Choroid plexus epithelial cell (primary cell): ENCODE measurements at places on chromosomes 5 and 9.

- DNase-seq: no peak
Measured at GRCh38 chr9:7862170-7862569, 62.6 kb upstream of the DMAC1 start.

- peak; percentile 35 for DNase-seq
Measured at GRCh38 chr5:178839319-178839704, 20.4 kb upstream of the ZNF354B start.

GRCh38 chr9:119318371-119318770, 50.9 kb downstream of the BRINP1 start:
- DNase-seq: no peak

DNA sequence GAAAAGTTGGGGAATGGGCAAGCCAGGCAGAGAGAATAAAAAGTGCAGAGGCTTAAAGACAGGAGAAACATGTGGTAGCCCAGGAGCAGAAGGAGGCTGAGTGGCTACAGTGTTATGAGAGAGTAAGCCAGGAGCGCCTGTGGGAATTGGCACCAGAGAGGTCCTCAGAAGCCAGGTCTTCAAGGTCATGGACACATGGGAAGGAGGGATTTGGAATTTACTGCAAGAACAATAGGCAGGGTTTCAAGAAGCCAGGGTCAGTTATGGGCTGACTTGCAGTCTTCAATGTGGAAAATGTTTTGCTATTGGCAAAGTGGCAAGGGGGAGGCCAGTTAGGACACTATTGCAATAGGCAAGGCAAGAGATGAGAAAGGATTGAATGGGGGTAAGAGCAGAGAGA, 29.3 kb downstream of the ERAP1 start:
- no peak for DNase-seq

- DNase-seq: no peak
Measured at GRCh38 chr5:149609640-149610219, 28.4 kb downstream of the ARHGEF37 start.
